GM03348 (cell line): ENCODE measurements at places on chromosomes 6 and 20.

DNA sequence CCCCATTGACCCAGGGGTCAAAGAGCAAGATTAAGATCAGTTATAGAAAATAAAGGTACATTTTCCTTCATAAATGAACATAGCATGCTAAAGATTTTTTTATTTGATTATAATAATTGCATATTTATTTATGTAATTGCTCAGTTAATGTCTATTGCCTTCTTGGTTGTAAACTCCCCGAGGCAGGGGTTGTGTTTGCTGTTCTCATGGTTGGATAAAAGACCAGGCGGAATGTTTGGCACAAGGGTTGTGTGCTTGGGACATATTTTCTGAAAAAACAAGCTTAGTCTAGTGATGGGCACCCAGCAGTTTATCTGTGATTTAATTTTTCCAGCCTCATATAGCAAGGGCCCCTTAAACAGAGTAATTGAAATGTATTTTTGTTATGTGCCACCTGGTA lies 47.5 kb upstream of the ZFP64 start:
- no peak for DNase-seq

GRCh38 chr6:149566410-149567193 lies 427 bp downstream of the GINM1 start:
- DNase-seq = peak; percentile 60

GRCh38 chr6:87251225-87251624 lies 71.2 kb upstream of the SMIM8 start:
- no peak for DNase-seq

DNA sequence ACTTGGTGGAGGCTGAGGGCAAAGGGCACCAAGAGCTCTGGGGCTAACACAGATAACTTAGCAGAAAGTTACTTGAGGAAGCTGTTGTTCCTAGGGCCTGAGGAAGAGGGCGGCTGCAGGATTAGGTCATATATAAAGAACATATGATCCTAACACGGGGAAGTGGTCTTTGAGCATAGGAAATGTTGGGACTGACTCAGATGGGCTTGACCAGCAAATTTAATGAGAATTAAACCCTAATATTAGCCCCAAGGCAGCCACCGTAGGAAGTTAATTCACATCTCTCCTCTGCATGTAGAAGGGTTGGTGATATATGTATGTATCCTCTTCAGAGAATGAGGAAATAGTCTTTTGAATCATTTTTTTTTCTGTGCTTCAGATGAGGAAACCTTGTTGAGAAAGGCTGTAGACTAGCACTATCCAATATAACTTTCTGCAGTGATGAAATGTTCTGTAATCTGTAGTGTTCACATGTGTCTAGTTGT lies 9.2 kb upstream of the ZBTB9 start:
- no peak for DNase-seq

- peak; percentile 66 for DNase-seq
These were observed 2.9 kb downstream of the FNDC1 start for GRCh38 chr6:159172091-159172491.

DNA sequence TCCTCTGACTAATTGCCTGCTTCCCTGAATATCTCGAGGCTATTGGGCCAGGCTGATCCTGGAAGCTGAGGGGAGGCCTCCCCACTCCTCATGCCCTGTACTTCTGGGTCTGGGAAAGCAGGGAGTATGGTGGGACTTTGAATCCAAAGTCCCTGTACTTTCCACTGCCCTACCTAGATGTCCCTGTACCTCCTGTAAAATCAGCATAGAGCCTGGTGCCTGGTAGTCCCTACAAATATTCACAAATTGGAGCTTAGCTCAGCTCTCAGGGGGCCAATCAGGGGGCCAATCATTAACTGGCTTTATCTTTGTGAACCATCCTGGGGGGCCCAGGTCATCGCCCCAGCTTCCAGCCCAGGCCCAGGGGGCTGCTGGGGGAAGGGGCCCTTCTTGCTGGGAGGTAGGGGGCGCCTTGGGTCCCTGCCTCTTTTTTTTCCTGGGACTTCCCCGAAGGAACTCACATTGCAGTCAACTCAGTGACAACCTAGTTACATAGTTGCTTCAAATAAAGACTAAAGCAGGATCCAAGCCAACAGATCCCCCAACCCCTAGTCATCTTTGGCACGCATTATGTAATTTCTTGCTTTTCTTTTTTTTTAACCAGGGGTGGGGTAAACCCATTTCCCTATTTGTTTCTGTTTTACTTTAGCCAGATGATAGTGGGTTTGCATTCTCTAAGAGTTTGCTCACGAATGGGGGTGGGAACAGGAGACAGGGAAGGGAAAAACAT lies 6.9 kb upstream of the VEGFA start:
- DNase-seq = no peak

GRCh38 chr6:142913511-142914047 lies 31.4 kb downstream of the HIVEP2 start:
- no peak for DNase-seq

DNA sequence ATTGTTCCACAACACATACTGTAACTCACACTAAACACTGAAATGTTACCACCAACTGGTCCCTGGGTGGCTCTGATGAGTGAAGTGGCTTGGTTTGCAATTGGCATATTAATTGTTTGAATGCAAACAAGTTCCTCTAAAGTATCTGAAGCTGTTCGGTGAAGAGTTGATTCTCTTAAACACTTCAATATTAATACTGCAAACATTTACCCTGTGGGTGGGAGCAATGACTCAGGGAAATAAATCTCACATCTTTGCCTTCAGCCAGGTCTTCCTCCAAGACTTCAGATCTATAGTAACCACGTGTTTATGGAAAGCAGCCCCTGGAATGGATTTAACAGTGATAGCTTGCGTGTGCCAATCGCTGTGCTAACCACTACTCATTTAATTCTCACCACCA lies 176.0 kb downstream of the MAFB start:
- DNase-seq = peak; percentile 16

- no peak for DNase-seq
These were observed 217.4 kb downstream of the MANEA start for GRCh38 chr6:95794749-95795148.

DNA sequence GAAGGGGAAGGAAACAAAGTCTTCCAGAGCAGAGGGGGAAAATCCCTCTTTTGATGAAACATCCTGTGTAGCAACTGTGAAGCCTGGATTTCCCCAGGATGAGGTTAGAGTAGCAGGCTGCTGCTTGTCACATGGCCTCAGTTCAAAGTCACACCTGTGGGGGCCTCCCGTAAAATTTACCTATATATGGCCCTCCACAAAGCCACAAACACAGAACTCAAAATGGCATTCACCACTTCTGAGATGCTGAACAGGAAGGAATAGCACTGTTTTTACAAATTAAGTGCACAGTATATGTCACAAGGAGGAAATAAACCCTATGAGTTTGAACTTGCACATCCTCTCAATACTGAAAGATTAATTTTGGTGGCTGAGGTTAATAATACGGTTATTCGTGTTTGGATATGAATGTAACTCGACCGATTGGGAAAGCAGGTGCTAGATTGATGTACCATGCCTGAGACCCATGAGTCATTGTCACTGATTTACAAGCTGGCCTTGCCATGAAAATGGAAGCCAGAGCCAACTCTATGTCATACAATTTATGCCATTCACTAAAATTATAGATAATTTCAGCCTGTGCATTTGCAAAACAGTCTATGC lies 70.6 kb downstream of the SGK1 start:
- DNase-seq = no peak

DNA sequence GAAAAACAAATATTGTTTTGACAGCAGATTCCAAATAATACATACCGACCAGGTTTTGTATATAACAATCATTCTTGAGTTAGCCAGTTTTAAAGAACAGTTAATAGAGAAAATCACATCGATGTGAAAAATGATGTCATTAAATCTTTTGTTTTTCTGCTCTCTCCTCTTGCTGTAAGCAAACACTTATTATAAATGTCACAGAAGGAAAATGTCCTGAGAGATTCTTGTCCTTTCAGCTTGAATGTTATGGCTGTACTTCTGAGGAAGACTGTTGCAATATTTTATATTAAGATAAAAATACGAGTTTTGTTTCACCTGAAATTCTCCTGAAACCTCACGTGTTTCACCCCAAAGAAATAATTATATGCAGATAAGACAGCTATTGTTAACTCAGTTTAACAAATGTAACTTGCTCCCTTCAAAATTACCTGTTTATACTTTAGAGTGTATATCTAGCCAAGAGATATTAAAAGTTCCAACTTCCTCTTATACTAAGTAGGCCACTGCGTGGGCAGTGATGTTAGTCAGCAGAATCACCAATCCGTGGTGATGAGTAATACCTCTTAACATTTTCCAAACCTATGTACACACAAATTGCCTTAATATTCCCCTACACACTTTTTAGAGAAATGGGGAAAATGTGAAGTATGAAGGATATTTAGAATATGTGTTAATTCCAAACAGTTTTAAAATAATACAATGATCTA lies 1111.4 kb upstream of the CITED2 start:
- DNase-seq = peak; percentile 66

GRCh38 chr6:137011406-137011805 lies 33.4 kb downstream of the IL20RA start:
- no peak for DNase-seq

GRCh38 chr6:128595544-128595943 lies 75.1 kb upstream of the PTPRK start:
- no peak for DNase-seq

GRCh38 chr6:17984812-17985670 lies 2.4 kb downstream of the KIF13A start:
- DNase-seq = peak; percentile 34

GRCh38 chr20:40926928-40927327 lies 101.7 kb upstream of the TOP1 start:
- no peak for DNase-seq

- no peak for DNase-seq
These were observed 1207.2 kb upstream of the CITED2 start for GRCh38 chr6:140581601-140582000.

GRCh38 chr6:4812068-4812467 lies 35.9 kb downstream of the CDYL start:
- no peak for DNase-seq

GRCh38 chr20:51766994-51767866 lies 960 bp downstream of the ATP9A start:
- DNase-seq = peak; percentile 64

- DNase-seq = peak; percentile 89
These were observed 310.7 kb downstream of the EYA4 start for GRCh38 chr6:133551847-133552341.

GRCh38 chr6:71481011-71481410 lies 192.4 kb downstream of the OGFRL1 start:
- DNase-seq = no peak

- no peak for DNase-seq
These were observed 148.2 kb downstream of the PREX1 start for GRCh38 chr20:48679599-48679998.

- no peak for DNase-seq
These were observed 19.1 kb downstream of the B4GALT5 start for GRCh38 chr20:49694450-49695071.

GRCh38 chr20:50607850-50608749 lies 83.2 kb downstream of the RIPOR3 start:
- no peak for DNase-seq

DNA sequence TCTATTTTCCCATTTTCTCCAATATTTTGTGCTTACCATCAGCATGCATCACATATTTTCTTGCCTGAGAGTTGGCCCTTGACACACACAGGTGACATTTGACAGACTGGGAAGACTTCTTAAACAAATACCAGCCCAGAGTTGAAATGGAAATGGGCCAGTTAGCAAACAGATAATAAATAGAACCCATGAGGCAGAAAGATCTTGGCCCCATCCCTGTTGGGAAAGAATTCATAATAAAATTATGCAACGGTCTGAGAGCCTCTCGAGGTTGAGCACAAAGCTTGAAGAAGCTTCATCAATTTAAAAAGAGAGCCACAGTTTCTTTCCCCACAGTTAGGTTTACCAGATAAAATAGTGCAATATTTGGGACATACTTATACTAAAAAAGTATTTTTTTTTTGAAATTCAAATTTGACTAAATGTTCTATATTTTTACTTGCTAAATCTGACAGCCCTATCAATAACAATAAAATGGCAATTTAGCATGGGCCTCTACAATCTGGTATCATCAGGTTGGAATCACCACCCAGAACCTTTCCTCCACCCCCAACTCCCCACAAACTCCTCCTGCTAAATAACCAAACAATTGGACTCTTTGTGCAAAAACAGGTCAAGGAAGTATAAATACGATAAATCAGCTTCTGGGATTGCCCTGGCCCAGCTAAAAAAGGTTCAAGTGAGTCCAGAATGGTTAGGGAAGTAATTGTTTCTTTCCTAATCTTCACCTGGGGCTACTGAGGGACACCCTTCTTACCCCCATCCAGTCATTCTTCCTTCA lies 129.8 kb downstream of the CD164 start:
- DNase-seq = no peak

DNA sequence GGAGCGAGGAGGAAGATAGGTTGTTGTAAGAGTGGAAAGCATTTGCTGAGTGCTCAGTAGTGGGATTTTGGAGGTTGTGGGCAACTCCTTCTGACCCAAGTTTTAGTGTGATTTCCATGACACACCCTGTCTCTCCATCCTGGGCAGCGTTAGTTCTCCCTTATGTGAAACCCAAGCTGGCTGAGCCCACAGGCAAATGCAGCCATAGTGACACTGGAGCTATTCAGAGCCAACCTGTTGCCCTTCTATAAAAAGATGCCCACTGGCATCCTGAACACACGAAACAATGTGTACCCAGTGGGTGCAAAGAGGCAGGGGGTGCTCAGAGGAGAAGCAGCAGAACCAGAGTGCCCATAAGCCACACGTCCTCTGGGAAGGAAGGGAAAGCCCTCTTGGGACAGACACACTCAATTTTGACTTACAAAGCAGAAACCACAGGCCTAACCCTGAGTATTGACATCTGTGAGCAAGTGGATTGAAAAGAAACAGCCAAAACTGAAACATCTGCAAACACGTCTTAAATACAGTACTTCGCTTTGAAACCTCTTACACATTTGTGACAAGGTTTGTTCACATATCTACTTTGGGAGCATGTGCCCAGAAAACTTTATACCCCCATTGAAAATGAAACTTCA lies 54.6 kb downstream of the BPIFB1 start:
- DNase-seq = no peak

GRCh38 chr20:14383335-14383734 lies 45.9 kb upstream of the FLRT3 start:
- DNase-seq = no peak

- no peak for DNase-seq
These were observed 305.8 kb downstream of the CD83 start for GRCh38 chr6:14423330-14423729.
